ENCODE measurements at places on chromosomes 11 and 22.
A peak's percentile ranks its signal among the peaks of the same experiment; 100 is the strongest.

DNA sequence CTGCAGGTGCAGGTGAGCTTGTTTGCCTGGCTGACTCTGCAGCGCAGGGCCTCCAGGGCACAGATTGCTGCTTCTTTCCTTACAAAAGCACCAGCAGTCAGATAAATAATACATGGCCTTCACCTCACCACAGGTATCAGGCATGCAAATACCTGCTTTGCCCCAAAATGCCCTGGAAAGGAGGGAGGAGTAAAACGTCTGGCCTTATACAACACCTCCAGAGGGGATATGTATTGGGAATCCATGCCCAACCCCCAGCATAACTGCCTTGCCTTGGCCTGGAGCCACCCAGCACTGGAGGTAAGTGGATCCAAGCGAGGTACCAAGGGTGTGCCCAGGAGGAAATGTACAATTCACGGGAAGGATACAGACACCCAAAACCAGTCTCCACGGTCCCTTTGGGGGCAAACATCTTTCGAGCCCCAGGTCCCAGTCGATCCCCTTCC lies 860 bp downstream of the TMEM184B start:
- no peak for DNase-seq

DNA sequence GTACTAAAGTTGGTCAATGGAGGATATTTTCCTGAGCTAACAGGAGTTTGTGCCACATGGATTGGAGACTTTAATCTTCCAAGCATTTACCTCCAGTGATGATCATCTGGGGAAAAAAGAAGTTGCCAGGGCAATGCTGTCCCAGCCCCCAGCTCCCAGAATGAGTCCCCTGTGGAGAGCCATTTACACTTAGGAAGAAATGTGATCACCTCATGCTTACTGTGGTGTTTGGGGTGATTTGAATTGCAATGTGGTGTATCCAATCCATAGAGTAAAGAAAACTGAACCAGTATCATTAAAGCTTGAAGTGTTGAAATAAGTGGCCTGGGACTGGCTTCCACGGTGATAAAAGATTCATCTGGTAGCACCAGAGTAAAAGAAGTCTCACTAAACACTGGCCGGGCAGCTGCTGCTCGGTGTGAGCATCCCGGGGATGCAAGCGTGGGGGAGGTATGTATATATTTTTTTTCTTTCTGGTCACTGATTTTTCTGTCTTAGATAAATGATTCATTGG lies 117.2 kb upstream of the NTM start:
- no peak for DNase-seq

DNA sequence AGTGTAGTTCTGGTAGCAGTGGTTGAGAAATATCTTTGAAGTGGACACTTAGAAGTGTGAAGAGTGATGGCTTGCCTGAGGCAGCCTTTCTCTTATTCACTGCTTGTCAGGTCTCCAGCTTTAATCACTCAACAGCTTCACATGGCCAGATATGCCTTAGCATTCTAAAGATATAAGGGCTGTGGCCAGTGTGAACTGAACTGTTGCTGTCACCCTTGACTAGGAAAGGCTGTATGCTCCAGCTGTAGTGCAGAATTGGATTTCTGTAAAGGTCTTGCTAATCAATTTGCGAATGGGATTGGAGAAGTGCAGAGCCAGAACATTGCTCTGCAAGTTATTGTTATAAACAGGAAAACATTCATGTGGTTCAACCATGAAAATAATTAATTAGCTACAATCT lies 266.7 kb downstream of the TMEM135 start:
- no peak for DNase-seq

GRCh38 chr11:106087815-106088435 lies 10.5 kb downstream of the AASDHPPT start:
- DNase-seq: peak; percentile 68

DNA sequence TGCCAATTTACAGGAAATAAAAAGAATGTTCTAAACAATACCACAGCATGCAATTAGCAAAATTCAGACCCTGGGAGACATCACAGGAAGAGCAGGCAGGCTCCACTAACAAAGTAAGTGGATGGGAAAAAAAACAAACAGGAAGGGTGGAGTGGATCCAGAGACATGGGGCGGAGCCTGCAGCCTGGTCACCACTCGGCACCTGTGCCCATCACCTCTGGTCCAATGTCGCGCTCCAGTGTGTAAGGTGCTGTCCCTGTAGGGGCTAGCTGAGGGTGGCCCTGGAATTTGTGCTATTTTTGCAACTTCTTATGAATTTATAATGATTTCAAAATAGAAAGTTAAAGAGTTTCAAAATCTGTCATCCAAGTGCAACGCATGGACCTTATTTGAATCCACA lies 11.0 kb upstream of the MOB2 start:
- DNase-seq: no peak

- DNase-seq: peak; percentile 36
Measured at GRCh38 chr11:7278314-7278917, 26.7 kb downstream of the SYT9 start.

Measured in NB4 (cell line).